Left colon (tissue), 2 donors: ENCODE measurements at places on chromosomes 5 and 9. TPM values are rescaled to one million over a fixed set of nuclear protein-coding genes. Genes with fewer than 3 reads are reported as not detected.

- no peak for DNase-seq
These were observed 33.0 kb upstream of the HOMER1 start for GRCh38 chr5:79546782-79547428.

DNA sequence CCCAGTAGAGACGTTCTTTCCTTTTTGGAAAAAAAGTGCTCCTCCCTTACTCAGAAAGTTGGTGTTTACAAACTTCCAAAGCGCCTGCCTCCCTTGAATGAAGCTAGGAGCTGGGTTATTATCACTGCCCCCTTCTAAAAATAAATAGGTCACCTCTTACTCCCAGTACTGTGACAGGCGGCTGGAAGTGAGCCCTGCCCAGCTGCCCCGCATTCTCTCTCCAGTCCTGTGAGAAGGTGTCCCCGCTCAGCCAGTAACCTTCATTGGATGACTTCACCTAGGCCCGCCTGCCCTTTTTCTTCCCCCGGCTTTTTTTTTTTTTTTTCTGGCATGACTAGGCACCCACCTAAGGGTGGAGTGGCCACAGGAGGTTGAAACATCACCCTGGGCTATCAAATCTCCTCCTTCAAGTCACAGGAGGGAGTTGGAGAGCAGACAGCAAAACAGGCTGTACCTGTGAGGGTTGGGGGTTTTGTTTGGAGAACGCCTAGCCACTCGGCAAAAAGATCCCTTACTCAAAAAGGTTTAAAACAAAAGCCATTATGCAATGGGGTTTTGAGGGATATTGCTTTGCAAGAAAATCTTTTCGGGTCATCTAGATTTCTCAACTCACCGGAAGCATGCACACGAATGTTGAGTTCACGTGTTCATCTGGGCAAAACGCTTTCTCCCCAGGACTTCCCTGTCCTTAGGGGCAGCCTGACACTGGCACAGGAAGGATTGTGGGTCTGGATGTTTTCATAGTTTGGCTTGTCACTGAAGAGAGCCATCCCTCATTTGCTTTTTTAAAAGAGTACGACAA is 43.3 kb upstream of the ZNF622 start:
- DNase-seq: peak; percentile 76

Gene COL23A1
- 0.73 TPM for total RNA-seq

Gene FOXE1
- not detected for total RNA-seq

Gene FOXD4L3
- not detected for total RNA-seq

GRCh38 chr5:66945389-66946349 is 250.9 kb downstream of the CD180 start:
- DNase-seq: no peak

DNA sequence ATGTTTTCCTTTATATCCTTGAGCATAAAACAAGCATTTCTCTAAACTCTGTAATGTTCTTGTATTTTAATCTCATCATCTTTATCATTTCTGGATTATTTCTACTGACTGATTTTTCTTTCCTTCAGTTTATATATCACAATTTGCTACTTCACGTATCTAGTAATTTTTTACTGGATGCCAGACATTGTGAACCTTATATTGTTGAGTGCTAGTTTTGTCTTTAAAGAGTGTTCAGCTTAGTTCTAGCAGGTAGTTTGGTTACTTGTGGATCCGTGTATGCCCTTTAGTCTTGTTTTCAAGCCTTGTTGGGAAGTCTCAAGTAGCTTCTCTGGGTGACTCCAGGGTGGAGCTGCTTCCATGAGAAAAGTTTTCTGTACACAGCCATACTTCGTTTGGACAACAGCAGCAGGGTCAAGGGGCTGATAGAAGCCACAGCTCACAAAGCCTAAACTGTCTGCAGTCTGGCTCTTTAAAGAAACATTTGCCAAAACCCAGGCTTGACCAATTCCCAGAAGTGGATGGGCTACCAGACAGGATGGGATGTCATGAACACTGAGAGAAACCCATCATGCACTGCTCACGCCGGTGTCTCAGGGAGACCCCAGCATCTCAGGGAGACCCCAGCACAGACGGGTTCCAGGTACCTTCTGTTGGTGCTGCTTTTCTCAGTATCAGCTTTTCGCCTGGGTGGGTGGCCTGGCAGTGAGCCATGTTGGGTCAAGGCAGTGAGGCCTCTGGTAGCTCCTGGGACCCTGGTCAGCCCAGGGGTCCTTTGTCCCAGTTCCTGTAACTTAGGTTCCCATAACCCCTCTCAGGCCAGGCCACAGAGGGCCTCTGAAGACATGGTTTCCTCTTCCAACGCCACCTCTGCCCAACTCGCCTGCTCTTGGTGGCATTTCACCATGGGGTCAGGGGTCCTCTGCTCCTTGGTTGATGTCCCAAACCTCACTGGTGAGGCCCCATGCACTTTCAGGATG is 29.1 kb downstream of the TRIP13 start:
- no peak for DNase-seq

GRCh38 chr5:96259151-96259772 is 173.8 kb downstream of the PCSK1 start:
- no peak for DNase-seq

Gene SLC36A3
- total RNA-seq: not detected

GRCh38 chr5:149448831-149449714 is 70.0 kb upstream of the IL17B start:
- peak; percentile 70 for DNase-seq

DNA sequence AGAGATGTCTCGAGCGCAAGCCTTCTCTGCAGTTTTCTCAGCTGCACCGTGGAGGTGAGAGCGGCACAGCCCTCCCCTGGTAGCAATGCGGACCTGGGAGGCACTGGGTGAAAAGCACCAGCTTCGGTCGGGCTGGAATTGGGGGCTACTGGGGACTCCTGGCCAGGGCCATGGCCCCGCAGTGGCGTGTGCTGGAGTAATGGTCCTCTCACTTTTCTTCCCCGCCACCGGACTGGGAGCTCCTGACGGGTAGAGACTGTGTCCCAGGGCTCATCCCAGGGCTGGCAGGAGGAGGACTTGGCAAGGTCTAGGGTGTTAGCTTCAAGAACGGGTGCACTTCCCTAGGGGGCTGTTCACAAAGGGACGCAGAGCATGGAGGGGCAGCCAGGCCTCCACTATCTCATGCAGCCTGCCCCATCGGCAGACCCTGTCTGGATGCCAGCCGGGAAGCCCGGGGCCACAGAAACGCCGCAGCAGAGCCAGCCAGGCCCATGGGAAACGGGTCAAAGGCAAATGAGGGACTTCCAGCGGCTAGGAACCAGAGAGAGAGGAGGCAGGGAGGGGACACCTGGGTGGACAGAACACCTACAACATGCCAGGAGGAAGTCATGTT is 92.6 kb upstream of the MVB12B start:
- no peak for DNase-seq

DNA sequence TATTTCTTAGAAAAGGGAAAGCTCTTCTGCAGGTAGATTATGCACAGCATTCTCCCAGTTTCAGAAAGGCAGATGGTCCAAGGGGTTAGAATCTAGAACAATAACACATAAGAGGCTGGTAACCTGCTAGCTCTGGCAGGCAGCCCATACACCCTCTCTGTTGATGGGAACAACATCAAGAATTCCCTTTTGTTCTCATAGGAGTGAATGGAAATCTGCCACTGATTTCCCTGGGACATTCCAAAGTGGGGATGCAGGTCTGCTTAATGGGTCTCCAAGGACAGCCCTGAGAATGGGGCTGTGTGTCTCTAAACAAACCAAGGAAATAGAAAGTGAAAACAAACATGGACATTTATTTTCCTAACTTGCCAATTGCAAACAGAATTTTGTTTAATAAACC is 456.8 kb downstream of the EBF1 start:
- DNase-seq: no peak

GRCh38 chr5:98786191-98786853 is 12.9 kb downstream of the RGMB start:
- no peak for DNase-seq

GRCh38 chr9:115144706-115145105 is 26.7 kb upstream of the TNC start:
- DNase-seq: no peak

DNA sequence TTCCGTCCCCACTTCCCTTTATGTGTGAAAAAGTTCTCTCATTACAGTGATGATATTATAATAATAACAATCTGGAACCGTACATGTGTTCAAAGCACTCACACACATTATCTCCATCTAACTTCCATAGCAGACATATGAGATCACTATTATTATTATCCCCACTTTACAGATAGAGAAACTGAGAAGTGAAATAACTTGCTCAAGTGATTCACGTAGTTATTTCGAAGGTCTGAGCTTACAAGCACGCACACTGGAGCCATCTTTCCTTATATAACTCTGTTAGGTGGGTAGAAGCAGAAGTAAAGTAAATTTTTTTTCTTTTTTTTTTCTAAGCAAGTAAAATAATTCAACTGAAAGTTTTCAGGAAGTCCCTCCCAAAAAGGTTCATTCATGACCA is 62.9 kb upstream of the PTGER4 start:
- DNase-seq: no peak

DNA sequence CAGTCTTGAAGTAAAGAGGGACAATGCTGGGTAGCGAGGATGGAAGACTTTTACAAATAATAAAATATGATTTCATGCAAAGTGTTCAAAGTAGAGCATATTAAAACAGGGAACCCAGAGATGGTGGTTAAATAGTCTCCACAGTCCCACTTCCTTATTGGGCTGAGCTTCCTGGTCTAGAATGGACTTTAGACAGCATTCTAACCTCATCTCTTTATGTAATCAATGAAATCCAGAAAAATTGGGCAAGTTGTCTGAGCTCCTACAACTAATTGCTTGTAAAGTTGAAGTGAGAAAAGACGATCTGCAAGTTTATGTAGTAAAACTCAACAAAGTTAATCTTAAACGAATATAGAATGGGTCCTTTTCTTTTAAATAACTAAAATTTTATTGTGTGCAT is 328.9 kb downstream of the PJA2 start:
- DNase-seq: no peak

GRCh38 chr9:69573651-69574050 is 98.5 kb downstream of the APBA1 start:
- DNase-seq: no peak

GRCh38 chr9:27483576-27483975 is 40.5 kb upstream of the IFNK start:
- DNase-seq: no peak

DNA sequence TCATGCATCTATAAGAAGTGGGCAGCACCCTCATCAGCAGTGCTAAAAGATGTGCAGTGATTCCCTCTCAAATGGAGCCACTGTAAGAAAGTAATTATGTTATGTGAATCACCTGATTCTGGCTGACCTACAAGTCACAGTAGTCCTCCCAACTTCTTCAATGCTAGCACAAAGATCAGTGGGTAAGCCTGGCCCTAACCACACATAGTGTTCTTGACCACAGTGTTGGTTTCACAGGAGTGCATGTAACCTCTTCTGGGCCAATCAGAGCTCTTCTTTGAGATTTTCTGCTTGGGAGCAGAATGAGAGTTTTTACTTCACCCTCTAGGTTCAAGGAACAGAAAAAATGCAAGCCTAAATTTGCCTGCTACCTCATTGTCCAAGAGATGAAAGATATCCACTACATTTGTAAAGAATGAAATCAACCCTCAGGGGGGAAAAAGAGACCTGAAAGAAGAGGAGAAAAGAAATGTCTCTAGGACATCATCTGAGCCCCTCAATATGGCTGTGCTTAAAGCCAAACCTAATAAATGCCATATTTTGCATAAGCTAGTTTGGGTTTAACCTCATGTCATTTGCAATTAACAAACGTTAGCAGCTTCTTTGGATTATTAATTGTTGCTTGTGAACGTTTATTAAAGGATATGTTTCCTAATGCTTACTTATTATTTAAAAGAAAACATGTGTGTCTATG is 65.3 kb upstream of the ADRB2 start:
- no peak for DNase-seq

DNA sequence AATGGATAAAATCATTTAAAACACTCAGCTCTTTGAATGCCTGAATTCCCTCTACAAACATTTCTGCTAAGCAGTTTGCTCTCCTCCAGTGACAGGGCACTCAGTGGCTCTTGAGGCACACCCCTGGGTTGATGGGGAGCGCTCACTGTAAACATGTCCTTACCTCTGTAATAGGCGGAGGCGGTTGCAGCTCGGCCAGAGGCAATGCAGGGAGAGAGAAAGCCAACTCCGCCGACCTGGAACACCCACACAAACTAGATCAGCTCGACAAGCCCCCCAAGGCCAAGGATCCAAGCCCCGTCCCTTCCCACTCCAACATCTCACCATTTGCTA is 329 bp downstream of the CDC23 start:
- no peak for DNase-seq

GRCh38 chr9:107042606-107043005 is 179.6 kb downstream of the ZNF462 start:
- no peak for DNase-seq
